ENCODE measurements at places on chromosomes 12 and 14.

DNA sequence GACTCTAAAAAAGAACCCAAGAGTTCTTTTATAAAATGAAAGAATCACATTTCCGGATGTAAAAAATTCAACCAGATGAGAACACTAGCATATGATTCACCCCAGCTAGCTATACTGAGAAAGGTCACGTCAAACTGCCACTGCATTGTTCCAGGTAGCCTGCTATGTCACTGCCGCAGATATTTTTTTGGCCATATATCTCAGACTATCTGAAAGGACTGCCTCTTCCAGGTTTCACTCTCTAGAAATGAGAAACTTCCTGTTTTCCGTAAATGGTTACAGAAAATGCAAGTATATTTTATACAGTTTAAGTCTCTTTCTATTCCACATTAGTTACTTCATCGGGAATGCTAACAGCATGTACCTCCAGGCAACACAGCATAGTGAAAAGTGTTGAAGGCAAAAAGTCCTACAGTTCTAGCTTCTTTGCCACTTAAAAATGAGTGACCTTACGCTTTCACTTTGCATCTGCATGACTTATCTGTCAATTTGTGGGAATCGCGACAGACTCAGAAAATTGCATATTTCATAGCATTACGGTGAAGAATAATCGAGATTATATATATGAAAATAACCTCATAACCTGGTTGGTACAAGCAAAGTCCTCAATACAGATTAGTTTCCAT lies 105.2 kb downstream of the MED13L start:
- no peak for DNase-seq

DNA sequence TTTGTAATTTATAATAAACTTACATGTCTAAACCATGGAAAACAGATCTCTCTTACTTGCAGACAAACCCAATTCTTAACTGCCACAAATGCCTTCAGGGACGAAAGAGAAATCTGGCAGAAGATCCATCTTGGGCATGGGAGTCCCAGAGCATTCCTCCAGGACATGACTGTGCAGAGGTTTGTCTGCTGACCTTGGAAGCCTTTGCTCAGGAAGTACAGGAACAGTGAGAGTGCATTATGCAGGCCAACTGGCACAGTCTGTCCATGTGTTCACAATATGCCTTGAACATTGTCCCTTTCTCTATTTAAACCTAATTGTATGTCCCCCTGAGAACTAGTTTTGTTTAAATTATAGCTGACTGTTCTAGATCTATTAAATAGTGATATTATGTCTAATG lies 467.1 kb downstream of the ATP23 start:
- DNase-seq = no peak

DNA sequence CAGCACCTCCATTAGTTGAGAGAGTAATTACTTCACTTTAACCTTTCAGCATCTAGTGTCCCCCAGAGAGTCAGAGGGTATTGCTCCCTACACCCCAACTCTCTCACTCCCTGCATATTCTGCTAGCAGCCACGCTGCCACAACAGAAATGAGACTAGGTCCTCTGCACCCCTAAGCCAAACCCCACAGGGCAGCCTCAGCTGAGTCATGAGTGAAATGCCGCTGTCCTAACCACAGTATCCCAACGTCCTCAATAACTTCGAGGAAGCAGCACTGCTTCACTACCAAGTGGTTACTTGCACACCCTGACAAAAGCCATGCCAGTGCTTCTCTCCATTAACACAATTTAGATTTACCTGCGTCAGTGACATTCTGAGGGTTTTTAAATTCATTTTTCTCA lies 6.9 kb upstream of the LYZ start:
- no peak for DNase-seq

- no peak for DNase-seq
Observed at GRCh38 chr12:94025756-94026155, 122.6 kb upstream of the PLXNC1 start.

- DNase-seq = no peak
Observed at GRCh38 chr14:89489761-89490437, 72.9 kb upstream of the FOXN3 start.

- no peak for DNase-seq
Observed at GRCh38 chr12:130555628-130556485, 160.2 kb downstream of the RIMBP2 start.

- DNase-seq = no peak
Observed at GRCh38 chr12:111686574-111687105, 787 bp downstream of the ACAD10 start.

- no peak for DNase-seq
Observed at GRCh38 chr14:51240804-51241380, 845 bp downstream of the TMX1 start.

All from HTR-8/SVneo (cell line).